CD4-positive, alpha-beta T cell treated with Interleukin-15 for 4 hours (primary cell): ENCODE measurements at places on chromosomes 7 and 10.

GRCh38 chr7:93159490-93159889 is 11.3 kb upstream of the SAMD9L start:
- DNase-seq: no peak

- no peak for DNase-seq
These were observed 44.2 kb upstream of the FRMD4A start for GRCh38 chr10:14374745-14375445.

DNA sequence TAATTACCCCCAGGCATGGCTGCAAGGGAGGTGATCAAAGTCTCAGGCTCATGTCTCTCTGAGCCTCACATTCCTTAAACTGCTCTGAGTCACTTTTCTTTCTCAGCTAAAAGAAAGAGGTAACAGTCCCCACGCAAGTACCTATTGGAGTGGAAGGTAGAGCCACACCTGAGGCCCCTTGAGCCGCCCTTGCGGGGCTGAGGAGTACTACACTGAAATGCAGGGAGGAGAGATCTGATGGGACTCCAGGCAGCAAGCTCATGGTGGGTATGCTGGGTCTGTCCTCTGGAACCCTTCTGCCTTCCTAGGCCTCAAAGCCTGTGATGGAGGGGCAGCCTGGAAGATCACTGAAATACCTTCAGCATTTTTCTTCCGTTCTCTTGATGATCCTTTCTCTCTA is 960.0 kb downstream of the DNAJB9 start:
- DNase-seq: no peak

DNA sequence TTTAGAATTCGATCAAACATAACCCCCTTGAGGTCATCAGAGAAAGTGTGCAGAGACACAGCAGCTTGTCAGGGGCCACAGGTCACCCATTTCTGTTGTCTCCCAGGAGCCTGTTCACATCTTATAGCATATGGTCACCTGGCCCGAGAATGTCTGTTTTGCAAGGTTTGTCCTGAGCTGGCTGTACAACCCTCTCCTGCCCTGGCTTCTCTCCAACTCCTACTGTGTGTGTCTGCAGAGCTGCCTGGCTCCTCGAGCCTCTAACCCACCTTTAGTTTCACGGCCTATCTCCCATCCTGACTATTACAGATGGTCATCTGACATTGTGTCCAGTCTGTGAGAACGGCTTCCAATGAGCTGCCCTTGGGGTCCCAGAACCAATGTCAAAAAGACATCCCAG is 683.4 kb downstream of the SDK1 start:
- DNase-seq: no peak

GRCh38 chr7:94834359-94834758 is 73.0 kb upstream of the PPP1R9A start:
- DNase-seq: no peak

- no peak for DNase-seq
These were observed 189.1 kb downstream of the CRPPA start for GRCh38 chr7:16232273-16232672.

DNA sequence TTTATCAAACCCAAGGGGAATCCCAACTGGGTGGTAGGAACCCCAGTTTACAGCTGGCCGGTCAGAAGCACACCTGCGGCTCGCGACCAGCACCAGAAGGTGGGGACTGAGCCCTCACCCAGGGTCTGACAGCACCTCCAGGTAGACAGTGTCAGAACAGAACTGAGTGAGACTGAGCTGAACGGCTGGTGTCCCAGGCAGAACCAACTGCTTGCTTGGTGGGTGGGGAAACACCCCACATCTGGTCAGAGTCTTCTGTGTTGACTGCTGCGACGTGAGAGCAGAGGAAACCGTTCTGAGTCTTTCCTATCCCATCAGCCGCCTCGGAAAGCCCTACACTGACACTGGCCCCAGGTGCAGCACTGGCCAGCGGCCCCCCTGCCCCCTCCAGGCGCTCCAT is 160.7 kb downstream of the MAD1L1 start:
- DNase-seq: no peak

DNA sequence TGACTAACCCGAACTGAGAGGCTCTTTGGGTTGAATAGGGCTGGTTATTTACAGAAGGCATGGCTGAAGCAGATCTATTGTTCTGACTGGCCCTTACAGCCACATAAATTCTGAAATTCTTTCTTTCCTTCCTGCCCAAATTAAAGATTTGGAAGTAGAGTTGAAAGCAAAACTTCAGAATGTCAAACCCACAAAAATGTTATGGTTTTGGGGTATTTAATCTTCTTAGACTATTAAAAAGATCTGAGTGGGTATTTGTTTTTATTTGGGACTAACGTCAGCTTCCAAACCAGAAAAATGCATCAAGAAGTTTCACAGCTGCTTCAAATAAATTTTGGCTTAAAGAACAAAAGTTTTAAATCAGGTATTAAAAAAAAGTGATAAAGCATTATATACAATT is 124.5 kb downstream of the AHR start:
- DNase-seq: no peak

DNA sequence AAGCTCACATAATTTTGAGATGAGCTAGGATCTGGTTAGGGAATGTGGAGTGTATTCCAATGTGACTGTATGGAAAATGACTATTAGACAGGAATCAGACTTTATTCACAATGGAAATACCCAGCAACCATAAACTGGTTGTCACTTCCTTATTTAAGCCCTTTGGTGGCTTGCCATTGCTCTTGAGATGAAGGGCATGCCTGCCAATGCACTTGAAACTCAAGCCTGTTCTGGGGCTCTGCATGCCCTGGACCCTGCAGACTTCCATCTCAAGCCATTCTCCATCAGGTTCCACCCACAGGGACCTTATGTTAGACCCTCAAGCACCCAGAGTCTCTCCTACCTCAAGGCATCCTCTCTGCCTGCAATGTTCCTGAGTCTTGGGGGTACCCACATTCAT is 145.5 kb downstream of the MPP7 start:
- DNase-seq: no peak

DNA sequence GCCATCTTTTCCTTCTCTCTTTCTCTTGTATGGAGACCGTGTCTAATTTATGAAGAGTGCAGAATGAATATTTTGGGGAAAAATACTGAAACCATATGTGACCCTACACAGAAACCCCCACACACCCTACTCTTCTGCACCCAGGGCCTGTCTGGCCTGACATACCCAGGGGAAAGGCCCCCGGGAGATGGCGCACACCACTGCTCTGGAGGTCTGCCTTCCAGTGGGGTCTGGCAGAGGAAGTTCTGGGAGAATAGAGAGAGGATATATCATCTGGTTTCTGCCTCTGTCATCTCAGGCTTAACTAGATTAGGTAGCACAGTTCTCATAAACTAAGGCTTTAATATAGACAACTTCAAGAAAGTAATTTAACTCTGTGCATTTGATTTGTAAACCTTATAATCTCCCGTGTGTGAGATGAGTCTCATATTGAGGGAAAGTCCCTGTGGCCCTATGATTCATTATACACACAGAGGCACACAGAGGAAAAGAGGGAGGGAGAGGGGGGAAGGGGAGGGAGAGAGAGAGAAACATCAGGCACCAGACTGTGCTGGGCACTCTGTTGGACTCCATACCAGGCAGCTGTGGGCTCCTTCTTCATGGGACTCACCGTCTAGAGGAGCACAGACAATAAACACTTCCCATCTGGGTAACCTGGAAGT is 123.3 kb downstream of the AOAH start:
- DNase-seq: no peak

DNA sequence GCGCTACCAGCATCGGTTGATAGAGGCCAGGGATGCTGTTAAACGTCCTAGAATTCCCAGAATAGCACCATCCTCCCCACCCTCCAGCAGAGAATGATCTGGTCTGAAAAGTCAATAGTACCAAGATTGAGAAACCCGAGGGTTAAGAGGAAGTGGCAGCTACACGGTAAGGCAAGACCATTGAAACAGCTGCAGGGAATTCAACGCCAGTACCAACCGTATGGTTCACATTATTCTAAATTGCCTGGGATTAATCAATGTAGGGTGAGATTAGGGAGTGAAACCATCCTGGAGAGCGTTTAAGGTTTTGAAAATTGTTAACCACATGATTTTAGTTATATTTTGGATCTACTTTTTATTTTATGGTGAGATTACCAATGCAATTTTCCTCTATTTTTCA is 352.2 kb downstream of the PRPF18 start:
- no peak for DNase-seq

DNA sequence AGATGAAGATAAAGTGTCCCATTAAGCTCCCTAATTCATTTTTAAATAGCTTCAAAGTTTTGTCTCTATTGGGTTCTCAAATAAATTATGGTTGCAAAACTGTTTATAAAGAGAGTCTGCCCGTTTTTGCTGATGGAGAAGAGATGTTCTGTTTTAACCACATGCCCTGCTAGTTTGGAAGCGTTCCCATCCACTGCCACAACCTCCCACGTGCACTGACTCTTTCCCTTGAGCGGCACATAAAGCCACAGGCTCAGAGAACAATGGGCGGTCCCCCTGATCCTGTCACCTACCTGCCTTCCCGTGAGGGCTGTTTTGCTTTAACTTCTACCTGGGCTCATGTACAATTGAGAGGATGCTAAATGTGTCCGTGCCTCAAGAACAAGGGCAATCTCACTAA is 65.5 kb downstream of the CPVL start:
- no peak for DNase-seq
